ENCODE measurements at places on chromosomes 3 and 15.
A peak's percentile ranks its signal among the peaks of the same experiment; 100 is the strongest.

GRCh38 chr3:113968986-113969385 lies 21.2 kb downstream of the ZDHHC23 start:
- DNase-seq, result no peak

DNA sequence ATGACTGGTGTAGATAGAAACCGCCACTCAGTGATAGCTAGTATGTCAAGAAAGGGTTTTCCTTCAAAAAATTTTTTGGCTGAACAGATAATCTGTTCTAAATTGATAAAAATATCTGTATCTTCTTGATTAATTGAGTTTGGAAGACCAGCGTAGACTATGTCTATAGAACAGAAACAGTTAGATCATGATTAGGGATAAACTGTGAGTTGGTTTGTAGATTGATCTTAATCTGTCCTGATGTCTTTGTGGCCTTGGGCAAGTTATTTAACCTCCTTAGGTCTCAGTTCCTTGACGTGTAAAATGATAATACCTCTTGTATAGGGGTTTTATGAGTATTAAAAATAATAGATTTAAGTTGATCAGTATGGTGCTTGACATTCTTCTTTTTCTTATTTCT lies 4.7 kb downstream of the NFKBIZ start:
- DNase-seq, result no peak

- DNase-seq, result no peak
Observed at GRCh38 chr15:45200799-45201556, 13.2 kb upstream of the SHF start.

GRCh38 chr3:9080163-9080562 lies 116.9 kb upstream of the RAD18 start:
- DNase-seq, result no peak

DNA sequence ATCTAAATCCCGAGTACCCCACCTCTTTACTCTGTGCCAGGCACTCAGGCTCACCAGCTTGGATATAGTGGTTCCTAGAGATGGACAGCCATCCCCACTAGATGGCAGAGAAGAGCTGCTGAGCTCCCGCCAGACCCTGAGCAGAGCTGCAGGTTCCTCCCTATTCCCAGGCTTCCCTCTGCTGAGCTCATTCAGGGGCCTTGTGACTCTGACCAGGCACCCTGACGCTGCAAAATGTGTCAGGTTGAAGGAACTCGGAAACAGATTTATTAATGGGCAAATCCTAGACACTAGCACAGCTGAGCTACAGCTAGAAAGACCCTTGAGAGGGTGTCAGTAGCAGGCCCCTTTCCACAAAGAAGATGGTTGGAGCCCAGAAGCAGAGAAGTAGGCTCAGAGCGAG lies 38.2 kb upstream of the RHO start:
- DNase-seq, result peak; percentile 70

DNA sequence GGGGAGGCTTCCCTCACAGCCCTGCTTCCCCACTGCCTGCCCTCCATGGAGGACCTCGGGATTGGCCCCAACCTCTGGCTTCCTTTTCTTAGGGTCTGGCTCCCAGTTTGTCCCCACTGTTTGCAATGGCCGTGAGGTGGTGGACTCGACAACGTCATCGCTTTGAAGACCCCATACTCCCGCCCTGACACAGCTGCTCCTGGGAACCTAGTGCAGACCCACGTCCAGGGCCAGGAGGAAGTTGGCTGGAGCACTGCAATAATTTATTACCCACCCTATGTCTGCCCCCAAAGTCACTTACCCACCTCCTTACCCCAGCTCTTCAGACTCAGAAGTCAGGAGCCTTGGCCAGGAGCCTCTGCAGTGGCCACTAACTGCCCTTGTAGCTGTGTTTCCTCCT lies 11.1 kb downstream of the GRM2 start:
- DNase-seq, result no peak

DNA sequence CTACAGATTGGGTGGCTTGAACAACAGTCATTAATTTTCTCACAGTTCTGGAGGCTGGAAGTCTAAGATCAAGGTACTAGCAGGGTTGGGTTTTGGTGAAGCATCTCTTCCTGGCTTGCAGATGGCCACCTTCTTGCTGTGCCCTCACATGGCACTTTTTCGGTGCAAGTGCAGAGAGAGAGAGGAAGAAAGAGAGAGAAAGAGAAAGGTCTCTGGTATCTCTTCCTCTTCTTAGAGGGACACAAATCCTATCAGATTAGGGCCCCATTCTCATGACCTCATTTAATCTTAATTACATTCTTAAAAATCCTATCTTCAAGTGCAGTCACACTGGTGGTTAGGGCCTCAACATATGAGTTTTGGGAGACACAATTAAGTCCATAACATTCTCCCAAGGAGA lies 167.1 kb downstream of the NFKBIZ start:
- no peak for DNase-seq

DNA sequence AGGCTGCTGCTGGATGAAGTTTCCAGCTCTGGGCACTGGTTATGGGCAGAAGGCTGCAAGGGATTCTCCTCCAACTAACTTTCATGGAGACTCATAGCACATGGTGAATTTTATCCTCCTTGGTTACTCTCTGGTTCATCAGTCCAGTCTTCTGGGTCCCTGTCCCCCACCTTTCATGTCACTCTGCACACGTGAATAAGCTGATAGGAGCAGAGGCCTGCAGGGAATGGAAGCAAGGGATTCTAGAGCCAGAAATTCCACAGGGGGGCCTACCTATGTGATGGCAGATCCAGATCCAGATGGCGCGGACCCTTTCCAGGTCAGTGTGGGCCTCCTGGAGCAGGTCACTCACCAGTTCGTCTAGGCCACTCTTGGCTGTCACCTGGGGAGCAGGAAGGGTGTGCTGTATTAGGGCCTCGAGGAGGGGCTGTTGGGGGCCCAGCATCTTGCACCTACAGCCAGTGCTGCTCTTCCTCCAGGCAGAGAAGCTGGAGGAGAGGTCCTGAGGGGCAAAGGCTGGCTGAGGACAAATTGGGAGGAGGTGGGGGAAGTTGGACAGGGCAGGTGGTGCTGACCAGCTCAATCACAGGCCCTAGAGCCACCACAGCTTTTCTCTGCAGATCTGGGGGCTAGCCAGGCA lies 30.2 kb downstream of the KY start:
- DNase-seq, result no peak

GRCh38 chr3:30324587-30324986 lies 281.8 kb upstream of the TGFBR2 start:
- no peak for DNase-seq

DNA sequence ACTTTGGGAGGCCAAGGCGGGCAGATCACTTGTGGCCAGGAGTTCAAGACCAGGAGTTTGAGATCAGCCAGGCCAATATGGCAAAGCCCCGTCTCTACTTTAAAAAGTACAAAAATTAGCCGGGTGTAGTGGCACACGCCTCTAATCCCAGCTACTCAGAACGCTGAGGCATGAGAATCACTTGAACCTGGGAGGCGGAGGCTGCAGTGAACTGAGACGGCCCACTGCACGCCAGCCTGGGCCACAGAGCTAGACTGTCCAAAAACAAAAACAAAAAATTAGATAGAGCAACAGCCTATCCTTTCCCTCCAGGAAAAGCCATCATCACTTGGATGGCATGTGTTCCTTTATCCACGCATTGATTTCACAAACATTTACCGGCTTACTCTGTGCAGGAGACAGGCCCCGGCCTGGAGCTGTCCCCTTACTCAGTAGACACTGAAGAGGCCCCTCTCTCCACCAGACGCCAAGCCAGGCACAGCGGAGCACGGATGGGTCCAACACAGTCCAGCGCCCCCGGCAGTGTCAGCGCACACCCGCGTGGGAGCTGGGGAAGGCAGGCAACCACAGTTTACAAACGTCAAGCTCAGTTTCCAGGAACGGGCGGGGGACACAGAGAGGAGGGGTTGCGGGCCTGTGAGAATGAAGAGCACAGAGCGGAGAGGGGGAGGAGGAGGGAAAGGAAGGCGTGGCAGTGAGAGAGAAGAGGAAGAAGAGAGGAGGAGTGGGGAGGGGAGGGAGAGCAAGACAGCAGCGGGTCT lies 3.1 kb downstream of the GP5 start:
- no peak for DNase-seq

- DNase-seq, result no peak
Observed at GRCh38 chr3:142929890-142930289, 33.6 kb downstream of the PAQR9 start.

DNA sequence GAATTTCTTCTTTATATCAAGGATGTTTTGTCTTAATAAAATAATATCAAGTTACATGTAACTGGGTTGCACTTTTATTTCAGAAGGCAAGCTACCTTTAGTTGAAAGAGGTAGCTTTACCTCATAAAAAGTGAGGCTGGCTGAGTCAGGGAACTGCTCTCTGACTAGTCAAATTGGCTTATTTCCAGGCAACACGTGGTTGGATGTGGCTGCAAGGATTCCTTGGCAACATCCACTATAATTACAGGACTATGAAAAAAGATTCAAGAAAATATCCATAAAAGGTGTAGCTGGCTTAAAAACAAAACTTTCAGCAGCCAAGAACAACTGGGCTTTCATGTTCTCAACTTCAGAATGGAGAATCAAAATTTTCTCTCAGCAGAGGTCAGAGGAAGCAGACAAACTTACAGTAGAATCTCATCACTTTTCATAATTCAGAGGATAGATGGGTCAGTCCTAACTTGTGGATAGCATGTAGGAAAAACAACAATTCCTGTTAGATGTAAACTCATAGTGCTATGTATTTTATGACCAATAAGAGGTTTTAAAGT lies 779.1 kb downstream of the MECOM start:
- DNase-seq, result no peak

DNA sequence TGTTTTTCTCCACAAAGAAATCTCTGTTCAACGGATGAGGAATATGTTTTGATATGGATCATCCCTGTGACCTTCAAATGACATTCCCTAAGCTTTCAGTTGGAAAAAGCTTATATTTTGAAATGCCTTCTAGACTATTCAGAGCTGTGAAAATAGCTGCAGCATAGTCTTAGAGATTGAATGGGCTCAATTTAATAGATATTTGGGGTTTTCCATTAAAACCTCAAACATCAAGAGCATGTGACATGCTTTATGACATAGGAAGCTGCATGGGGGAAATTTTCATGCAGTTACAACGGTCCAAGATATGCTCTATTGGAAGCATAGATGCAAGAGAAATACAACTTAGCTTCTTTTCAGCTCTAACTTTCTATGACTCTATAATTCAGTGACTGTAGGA lies 102.8 kb downstream of the LSAMP start:
- DNase-seq, result no peak

- DNase-seq, result no peak
Observed at GRCh38 chr3:38102444-38102814, 34.5 kb downstream of the ACAA1 start.

DNA sequence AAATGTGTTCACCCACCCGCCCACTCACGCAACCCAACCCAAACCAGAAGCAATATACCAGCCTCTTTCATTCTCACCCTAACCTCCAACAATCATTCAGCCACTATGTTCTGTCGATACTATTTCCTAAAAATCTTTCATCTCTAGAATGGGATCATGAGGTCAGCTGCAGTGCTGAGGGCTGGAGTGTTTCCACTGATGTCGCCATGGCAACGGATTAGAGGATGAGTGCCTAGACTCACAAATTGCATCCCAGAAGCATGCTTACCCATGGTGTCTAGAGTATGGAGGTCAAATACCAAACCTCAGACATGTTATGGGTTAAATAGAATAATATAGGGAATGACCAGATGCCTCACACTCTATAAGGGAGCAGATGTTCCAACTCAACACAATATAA lies 138.5 kb downstream of the GABRB3 start:
- no peak for DNase-seq

DNA sequence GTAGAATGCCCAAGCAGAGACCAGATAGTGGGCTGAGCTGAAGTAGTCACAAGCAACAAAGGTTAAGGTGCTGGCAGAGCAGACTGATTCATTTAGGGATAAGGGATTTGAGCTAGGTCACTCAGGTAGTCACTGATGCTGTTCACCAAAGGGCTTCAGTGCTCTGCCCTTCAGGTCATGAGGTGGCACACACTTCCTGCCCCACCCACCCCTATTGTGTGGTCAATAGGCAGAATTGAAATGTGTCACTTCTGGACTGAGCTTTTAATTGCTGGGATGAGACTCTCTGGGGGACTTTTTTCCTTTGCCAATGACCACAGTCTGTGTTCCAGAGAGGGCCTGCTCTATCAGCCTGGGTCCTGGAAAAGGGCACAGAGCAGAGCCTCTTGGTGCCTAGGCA lies 2.9 kb upstream of the DIS3L start:
- DNase-seq, result no peak

GRCh38 chr3:66394019-66394752 lies 106.6 kb downstream of the LRIG1 start:
- peak; percentile 66 for DNase-seq

DNA sequence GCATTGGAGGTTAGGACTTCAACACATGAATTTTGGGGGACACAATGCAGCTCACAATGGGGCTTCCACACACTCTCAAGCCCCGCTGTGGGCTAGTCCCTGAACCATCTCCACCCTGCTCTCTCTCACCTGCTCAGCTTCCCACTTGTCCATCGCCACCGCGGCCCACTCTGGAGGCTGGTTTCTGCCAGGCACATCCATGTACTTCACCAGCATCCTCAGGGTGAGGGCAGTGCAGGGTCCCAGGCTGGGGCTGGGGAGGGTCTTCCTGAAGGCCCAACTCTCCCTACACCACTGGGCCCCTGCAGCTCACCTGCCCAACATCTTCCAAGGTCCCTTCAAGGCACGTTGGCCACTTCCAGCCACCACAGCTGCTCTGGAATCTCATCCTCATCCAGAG lies 46.4 kb downstream of the KLF15 start:
- DNase-seq, result no peak

DNA sequence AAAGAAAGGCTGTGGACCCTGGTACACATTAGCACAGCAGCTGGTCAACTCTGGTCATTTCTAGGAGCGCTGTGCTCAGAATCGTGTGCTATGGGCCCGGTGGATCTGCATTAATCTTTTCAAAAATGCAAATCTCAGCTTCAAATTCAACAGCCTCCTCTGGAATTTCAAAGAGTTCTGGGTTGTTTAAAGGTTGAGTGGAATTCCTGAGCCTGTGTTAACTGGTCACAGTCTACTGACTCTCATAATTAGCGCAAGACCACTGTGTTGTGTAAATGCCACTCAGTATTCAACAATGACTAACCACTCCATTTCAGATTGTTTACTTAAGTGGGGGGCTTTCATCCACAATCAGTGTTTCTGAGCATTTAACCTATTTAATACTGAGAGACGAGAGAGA lies 2.7 kb upstream of the ARNT2 start:
- no peak for DNase-seq

- no peak for DNase-seq
Observed at GRCh38 chr3:55458181-55458790, 28.8 kb downstream of the WNT5A start.

GRCh38 chr15:38145651-38146111 lies 107.0 kb upstream of the SPRED1 start:
- no peak for DNase-seq

Data from GM19239 (cell line).